RKO (cell line): ENCODE measurements at places on chromosomes 16 and 17.

DNA sequence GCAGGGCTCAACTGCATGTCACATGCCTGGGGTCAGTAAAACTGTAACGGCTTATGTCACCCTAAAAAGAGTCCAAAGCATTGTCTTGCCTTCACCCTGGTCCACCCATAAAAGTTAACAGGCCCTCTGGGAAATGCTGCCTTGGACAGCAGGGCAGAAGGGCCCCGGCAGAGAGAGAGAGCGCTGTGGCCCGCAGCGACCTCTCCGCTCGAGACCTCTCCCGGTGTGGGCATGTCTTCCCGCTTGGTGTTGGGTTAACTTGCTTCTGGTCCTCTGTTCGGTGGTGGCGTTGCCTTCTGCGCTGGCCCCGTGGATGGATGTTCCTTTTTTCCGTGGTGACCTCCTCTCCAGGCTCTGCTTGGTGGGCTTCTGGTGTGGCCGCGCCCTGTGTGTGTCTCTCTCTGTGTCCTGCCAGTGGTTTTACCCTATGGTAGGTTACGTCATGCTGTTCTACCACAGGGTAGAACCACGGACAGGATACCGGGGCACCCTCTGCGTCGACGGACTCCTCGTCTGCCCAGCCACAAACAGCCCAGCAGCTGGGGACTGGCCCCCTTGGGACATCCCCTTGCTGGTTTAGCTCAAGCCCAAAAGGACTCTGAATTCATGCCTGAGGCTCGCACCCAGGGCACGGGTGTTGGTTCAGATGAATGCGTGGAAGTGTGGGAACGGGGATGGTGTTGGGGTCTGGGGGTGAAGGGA is 18.3 kb upstream of the CLEC18A start:
- DNase-seq = no peak

- DNase-seq = no peak
Measured at GRCh38 chr17:61389670-61390478, 9.8 kb upstream of the TBX2 start.

DNA sequence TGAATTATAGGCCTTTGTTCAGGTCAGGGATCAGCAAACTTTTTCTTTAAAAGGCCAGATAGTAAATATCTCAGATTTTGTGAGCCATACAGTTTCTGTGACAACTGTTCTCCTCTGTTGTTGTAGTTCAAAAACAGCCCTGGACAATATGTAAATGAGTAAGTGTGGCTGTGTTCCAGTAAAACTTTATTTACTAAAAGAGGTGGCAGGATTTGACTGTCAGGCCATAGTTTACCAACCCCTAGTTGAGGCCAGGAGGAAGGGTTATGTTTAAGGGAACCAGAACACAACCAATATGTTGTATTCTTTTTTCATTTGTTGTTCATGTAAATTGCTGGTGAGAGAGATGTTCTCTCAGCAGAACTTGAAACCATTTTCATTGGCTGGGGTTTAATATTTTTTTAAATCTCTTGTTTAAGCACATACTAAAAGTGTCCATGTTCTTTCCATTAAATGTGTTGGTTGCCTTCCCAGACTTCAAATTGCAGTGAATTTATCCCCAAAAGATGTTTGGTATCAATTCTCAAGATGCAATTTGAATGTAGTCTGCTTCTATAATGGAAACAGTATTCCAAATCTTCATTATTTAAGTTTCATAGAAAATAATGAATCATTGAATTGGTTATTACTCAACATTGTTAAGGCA is 260.3 kb downstream of the FTO start:
- DNase-seq = no peak

GRCh38 chr17:37024181-37024637 is 75.5 kb downstream of the AATF start:
- no peak for DNase-seq

DNA sequence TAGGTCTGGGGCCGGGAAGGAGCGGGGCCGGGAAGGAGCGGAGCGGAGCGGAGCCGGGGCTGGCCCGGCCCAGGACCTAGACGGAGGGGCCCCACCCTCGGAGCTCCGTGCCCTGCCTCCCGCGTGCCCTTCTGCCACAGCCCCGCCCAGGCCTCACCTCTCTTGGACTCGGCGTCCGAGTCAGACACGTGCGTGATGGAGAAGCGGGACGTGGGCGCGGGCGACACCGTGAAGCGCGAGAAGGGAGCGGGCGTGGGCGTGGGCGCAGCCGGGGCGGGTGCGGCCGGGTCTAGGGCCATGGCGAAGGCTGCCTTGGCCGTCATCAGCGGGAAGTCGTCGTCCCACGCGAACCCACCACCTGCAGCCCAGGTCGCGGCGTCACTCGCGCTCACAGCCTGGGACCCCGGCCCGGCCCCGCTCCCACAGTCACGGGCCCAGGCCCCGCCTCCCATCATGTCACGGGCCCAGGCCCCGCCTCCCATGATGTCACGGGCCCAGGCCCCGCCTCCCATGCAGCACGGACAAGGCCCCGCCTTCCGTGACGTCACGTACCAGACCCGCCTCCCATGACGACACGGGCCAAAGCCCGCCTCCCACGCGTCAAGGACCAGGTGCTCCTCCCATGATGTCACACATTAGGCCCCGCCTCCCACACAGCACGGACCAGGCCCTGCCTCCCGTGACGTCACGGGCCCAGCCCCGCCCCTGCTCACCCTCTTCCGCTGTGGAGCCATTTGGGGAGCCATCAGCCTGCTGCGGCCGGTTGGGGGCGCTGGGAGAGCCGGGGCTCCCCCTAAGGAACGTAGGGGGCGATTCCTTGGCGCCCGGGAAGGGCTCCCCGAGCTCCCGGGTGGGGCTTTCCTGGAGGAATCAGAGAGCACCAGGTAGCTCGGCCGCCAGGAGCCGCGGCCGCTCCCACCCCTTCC is 45.8 kb upstream of the PVALEF start:
- DNase-seq = peak; percentile 92

- no peak for DNase-seq
Measured at GRCh38 chr16:53309457-53309856, 124.8 kb upstream of the RBL2 start.

DNA sequence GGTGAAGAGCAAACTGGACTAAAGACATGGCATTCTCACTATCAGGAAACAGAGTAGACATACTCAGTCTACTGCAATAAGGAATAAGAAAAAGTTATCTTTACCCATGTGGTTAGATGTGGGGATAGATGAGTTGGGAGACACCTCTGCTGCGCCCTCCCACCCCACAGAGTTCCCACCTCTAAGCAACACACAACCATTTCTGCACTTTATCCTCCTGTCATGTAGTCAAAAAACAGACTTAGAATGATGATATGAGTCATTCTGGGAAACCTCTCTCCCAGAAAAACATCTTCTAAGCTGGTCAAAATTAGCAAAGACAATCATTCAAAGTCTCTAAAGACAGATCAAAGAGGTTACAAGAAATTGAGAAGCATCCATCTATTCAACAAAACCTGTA is 94.9 kb downstream of the CACNG1 start:
- DNase-seq = no peak

GRCh38 chr16:87702325-87702811 is 63.4 kb downstream of the KLHDC4 start:
- no peak for DNase-seq

GRCh38 chr17:38456031-38456815 is 28.0 kb downstream of the ARHGAP23 start:
- no peak for DNase-seq

DNA sequence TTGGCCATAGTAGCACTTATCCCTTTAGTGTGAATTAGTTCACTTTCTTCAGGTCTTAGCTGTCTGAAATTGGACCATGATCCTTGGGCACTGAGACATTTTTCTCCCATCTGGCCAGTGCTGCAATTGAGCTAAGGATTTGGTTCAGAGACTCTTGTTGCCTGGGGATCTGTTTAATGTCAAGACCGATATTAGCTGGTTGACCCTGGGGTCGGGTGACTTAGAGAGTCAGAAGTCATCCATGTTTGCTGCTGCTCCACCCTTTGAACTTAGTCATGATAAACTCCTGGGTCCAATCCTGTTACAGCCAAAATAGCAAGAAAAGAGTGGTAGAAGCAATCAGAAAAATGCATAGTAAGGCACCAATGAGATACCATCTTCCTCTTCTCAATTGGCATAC is 45.8 kb upstream of the TOX3 start:
- DNase-seq = no peak

- no peak for DNase-seq
Measured at GRCh38 chr16:79897104-79897452, 296.5 kb upstream of the MAF start.

DNA sequence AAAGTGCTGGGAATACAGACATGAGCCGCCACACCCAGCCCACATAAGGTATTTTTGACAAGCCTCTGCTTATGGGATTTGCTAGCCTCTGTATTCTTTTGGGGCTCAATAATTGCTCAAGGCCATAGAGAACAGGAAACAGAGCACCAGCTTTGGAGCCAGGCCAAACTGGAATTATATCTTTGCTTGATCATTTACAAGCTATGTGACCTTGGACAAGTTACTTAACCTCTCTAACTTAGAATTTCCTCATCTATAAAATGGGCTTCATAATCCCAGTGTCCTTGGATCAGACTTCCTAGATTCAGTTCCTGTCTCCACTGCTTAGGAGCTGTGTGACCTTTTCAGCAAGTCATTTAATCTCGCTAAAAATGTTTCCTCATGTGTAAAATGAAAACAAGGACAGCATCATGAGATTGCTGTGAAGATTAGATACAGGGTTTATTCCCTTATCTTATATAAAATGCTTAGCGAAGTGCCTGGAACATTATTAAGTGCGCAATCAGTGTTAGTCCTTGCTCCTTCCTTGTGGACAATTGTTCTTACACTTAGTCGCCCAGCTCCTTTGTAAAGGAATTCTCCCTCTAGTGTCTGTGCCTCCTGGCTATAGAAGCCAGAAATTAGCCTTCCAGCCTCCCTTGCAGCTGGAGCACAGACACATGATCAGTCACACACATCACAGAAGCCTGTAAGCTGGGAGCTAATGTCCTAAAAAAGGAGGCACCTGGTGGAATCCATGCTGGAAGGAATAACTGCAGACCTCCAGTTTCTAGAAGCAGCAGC is 16.6 kb downstream of the KRT9 start:
- DNase-seq = no peak

DNA sequence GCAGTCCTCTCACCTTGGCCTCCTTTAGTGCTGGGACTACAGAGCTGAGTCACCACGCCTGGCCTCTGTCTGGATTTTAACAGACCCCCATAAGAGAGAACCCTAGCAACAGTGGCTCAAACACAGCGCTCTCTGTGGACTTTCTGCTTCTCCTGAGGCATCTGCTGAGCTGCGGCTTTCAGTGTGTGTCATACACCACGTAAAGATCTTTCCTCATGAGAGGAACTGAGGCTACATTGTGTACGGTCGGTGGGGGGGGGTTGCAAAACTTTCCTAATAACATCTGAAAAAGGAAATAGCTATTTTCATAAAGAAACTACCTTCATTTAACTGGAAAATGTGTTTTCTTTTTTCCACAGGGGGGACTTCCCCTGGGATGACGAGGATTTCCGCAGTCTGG is 32.9 kb downstream of the DEF8 start:
- no peak for DNase-seq

GRCh38 chr17:71395901-71396300 is 724.9 kb upstream of the SOX9 start:
- DNase-seq = no peak

- DNase-seq = no peak
Measured at GRCh38 chr16:73503093-73503492, 455.2 kb upstream of the ZFHX3 start.

GRCh38 chr17:2113279-2113622 is 58.3 kb downstream of the HIC1 start:
- no peak for DNase-seq

DNA sequence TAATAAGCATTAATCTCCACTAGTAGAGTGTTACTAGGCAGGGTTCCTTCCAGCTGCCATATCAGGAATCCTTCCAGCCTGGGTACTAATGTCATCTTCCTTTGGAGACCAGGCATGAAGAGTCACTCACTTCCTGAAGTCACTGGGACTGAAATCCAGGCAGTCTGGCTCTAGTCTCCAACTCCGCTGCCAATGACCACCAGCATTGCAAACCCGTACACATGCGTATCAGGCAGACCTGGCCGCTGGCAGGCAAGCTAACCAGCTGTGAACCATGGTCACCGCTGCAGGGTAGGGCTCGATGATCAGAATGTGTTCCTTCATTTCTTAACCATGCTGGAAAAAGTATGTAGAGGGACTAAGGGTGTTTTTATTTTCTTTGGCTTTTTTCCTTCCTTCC is 255.5 kb downstream of the CDH13 start:
- DNase-seq = no peak

DNA sequence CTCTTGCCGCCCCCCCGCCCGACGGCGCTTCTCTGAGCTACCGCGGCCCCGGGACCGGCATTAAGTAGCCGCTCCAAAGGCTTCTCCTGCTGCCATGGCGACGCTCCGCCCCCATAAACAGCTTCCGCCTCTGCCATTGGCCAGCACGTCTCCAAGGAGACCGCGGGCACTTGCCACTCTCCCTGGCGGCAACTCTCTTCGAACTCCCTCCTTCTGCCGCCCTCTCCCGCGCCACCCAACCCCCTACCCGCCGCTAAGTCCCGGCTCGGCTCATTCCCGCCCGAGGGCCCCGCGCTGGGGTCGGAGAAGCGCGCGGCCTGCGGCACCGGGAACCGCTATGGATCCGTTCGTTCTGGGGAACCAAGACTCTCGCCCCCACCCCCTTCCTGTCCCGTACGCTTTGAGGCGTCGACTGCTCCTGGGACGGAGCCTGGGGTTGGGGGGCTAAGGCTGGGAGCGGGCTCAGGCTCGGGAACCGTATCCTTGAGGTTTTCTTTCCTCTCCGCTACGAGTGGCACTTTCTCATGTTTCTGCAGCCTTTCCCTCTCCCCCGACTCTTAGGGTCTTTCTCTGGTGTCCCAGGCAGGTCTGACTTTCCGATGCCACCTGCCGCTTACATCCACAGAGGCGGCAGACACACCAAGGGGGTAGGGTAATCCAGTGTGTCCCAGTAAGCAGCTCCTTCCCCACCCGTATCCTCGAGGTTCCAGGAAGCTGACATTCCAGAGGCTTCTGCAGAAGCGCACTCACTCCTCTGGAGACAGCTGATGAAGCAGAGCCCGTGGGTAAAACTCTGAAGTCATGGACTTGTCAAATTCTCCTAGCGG is at the start of gene FOXJ1:
Gene FOXJ1, minus strand, starts transcription at position 34 of the 827 bp plus-strand sequence. CDS start 850 bp downstream, outside the sequence.
- DNase-seq = peak; percentile 89

GRCh38 chr16:3570420-3571062 is 6.7 kb downstream of the NLRC3 start:
- DNase-seq = peak; percentile 9

- no peak for DNase-seq
Measured at GRCh38 chr16:81666113-81666512, 113.0 kb upstream of the PLCG2 start.

- DNase-seq = peak; percentile 72
Measured at GRCh38 chr17:1649844-1650501, at the start of gene RILP. TSS of gene RILP (minus strand) at chr17:1649866. CDS start at chr17:1649804, 62 bp downstream.

- no peak for DNase-seq
Measured at GRCh38 chr16:80462917-80463316, 77.9 kb upstream of the DYNLRB2 start.

DNA sequence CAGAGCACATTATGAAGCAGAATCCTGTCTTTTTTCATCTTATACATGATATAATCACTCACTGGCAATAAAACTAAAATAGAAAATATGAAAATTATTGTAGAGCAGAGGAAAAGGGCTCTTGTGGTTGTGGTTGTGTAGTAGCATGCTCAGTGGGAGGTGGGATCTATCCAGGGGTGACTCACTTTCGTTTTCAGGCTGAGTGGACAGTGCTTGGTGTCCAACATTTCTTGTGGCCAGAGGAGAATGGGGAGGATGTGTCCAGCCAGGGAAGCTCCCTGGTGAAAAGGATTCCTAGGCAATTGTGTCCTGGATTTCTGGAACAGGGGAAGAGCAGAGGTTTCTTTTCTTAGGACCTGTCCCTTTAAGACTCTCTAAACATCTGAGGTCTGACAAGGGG is 31.9 kb upstream of the CPHXL start:
- no peak for DNase-seq
